ENCODE measurements at places on chromosomes 11 and 22.

DNA sequence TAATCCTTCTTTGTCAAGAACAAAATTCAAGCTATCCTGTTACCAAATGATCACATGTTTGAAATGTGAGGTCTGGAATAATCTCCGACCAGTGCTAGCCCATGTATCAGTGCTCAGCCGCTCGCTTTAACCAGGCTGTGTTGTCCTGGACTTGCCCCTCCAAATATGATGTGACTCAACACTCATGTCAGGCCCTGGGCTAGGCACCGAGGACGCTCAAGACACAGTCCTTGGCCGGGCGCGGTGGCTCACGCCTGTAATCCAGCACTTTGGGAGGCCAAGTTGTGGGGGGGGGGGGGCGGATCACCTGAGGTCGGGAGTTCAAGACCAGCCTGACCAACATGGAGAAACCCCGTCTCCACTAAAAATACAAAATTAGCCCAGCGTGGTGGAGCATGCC, 54.1 kb upstream of the WNT7B start:
- peak; percentile 6 for DNase-seq

GRCh38 chr11:65417702-65418430, 4.7 kb upstream of the NEAT1 start:
- no peak for DNase-seq

DNA sequence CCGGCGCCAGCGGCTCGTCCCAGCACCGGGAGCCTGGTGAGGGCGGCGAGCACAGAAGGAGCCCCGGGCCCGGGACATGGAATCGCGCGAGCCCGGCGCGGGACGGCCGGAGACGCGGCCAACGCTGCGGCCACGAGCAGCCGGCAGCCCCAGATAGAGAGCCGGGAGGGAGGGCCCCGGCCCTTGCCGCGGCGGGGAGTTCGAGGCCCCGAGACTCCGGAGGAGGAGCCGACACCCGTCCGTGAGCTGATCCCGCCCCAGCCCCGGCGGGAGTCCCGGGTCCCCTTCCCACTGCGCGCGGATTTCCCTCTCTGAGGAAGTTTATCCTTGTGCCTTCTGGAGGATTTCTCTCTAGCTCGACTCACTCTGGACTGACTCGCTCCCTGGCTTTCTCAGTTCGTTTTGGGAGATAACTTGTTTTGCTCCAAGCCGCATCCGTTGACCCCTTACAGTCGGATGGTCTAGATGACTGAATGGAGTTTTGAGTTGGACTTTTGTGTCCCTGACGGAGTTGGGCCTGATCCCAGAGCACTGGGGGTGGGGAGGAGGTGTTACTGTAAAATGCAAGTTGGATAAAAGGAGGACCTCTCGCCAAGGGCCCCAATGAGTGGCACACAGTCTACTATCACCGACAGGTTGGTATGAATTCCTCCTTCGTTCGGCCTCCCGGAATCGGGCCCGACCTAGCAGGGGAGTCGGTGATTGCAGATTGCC, 585 bp downstream of the ARHGEF12 start:
- peak; percentile 59 for DNase-seq

- no peak for DNase-seq
These were observed 4.6 kb downstream of the CECR2 start for GRCh38 chr22:17373855-17374254.

DNA sequence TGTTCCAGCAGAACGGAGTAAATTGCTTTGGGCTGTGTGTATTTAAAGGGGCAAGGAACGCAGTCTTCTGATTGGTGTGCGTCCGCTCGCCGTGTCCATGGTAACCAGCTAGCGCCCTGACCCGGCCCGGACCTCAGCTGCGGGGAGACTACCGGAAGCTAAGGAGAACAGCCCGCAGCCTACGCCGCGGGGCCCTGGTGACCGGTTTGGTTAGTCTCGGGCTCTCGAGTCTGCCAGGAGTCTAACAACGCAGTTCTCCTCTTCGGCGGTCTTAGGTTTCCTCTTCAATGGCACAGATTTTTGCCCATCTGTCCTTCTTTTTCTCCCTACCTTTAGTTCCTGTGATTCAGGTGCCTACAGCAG, 3.5 kb upstream of the OR56A3 start:
- no peak for DNase-seq

DNA sequence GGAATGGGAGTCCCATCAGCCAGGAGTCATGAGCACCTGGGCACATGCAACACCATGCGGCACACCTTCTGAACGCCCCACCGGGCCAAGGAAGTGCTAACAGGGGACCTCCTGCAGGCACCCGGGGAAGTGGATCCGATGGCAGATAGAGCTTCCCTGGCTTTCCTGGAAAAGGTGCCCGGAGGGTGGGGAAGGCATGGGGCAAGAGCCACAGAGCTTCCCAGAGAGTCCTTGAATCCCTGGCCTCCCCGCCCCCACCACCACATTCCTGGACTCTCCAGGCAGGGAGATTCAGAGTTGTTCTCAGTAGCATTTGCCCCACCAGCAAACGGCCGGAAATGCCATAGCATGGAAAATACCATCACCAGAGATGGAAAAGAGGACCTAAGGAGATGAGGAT, 8.3 kb downstream of the TRIM29 start:
- peak; percentile 8 for DNase-seq

GRCh38 chr22:50278956-50279619, 8.9 kb upstream of the MAPK11 start:
- DNase-seq, result no peak

DNA sequence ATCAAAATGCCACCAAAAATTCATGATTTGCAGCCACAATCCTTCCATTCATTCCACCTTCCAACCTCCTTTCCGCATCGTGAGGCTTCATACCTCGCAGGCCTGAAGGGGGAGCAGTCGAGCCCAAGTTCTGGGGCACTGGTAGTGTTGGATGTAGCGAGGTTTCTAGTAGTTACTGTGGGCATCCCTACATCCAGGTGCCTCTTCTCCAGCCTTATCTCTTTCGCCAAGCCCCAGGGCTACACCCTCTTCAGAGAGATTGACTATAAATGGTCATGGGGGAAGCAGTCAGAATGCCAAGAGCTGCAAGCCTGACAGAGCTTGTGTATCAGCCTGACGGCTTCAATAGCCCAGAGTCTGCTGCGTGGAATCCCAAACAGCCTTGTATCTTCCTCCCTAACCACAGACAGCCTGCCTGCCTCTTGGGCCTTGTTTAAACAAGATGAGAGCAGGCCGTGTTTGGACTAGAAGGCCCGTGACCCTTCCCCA, 28.9 kb downstream of the CLMP start:
- DNase-seq, result peak; percentile 80

GRCh38 chr22:24101966-24102365, 79.3 kb upstream of the SUSD2 start:
- DNase-seq, result no peak

GRCh38 chr11:128271401-128271800, 316.0 kb downstream of the ETS1 start:
- no peak for DNase-seq

DNA sequence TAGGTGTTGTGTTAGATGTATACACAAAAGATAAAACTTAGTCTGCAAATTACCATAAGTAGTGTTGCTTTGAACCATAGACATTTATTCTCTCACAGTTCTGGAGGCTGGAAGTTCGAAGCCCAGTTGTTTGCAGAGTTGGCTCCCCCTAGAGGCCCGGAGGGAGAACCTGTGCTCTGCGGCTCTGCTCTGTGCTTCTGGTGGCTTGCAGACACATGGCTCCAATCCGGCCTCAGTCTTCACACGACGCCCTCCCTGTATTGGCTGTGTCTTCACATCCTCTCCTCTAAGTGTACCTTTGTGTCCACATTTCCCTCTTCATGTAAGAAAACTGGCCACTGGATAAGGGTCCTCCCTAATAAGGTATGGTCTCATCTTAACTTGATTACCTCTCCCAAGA, 128.4 kb downstream of the OPCML start:
- peak; percentile 54 for DNase-seq

DNA sequence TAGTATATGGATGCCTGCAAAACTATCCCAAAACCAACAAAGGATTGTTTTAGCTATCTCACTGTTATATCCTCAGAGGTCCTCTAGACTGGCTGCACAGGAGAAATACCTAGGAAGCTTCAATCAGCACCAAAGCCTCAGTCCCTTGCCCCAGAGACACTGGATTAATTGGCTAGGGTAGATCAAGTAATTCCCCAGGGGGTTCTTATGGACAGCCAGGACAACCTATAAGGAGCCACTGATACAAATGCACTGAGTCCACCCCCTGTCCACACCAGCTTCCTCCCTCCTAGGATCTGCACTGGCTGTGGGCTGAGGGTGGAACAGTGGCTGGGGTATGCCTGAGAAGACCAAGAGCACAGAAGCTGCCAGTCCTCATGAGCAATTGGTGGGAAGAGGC, 16.3 kb downstream of the ADORA2A start:
- no peak for DNase-seq

- DNase-seq, result no peak
These were observed 73.0 kb upstream of the APOA1 start for GRCh38 chr11:116910378-116910777.

DNA sequence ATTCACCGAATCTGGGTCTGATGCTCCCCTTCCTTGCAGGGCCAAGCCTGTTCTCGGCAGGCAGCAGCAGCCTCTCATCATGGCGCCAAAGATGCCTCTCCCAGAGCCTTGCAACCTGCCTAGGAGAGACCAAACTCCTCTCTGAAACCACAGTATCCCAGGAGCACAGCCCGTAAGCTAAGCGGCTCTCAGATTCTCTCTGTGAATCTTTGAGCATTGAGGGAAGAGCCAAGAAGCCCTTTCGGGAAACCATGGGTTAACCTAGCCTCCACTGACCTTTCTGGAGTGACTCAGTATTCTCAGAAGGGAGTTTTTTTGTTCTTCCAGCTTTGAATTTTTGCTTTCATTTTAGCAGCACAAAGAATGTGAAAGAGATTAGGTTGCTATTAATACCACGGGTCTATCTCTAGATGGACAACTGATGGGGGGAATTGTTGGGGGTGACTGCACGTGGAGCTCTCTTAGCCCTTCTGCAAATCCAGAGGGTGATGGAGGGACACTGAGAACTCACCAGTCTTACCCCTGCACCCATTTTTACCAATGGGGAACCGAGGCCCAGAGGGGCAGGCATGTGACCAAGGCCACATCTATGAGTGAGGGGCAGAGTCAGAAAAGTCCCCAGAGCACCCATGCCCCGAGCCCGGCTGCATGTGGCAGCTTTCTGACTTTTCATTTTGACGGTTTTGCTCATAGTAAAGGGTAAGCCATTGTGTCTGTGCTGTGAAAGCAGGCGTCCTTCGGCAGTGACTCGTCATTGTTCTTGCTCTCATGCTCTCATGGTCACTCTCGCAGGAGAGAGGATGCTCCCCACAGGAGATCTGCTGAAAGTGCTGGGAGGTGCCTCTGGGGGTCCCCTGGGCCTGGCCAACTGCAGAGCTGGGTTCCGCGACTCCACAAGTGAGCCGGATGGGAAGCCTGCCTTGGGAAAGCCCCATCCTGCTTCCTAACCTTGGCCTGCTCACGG, 36.0 kb downstream of the IRAG1 start:
- DNase-seq, result no peak

DNA sequence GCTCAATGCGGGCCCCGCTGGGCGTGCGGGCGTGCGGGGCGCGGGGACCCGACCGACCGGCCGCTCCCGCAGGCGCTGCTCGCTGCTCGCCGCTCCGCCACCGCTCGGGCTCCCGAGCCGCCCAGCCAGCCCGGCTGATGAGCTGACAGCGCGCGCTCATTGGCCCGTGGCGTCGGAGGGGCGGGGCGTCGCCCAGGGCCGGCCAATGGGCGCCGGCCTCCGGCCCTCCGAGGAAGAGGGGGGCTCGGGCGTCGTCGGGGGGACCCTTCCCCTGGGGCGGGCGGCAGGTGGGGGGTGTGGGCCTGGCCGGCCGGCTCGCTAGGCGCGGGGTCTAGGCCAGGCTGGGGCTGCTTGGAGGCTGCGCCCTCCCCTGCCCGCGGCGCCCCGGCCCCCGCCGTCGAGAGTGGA, at the start of gene SCUBE1:
SCUBE1 (minus strand) TSS at position 111 of the 408 bp plus-strand sequence. CDS start 111 bp downstream, outside the sequence.
- peak; percentile 79 for DNase-seq

DNA sequence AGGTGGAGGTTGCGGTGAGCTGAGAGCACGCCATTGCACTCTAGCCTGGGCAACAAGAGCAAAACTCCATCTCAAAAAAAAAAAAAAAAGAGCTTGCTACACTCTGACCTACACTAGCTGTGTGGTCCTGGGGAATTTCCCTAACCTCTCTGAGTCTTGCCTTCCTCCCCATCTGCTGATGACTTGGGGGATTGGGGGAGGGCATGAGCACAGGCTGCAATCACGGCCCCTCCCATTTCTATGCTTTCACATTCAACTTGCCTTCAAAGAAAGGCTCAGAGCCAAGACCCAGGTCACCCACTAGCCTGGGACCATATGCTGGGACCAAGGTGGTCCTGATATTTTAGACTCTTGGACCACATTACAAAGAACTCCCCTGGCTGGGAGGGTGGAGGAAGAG, 39.8 kb upstream of the TEF start:
- DNase-seq, result no peak

DNA sequence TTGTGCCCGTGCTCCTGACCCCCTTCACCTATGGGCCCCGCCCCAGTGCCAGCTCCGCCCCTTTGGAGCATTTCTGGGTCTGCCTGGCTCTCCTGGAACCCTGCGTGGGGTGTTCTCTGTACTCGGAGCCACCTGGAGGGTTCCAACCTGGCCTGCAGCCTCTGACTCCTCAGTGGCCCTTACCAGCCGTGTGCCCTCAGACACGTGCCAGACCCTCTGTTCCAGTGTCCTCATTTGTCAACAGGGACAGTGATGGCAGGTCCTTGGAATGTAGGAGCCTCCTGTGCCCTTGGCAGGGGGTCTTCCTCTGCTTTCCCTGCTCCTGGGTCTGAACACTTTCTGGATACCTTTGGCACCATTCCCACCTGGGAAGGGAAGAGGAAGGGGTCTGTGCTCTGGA, 96.4 kb downstream of the CACNA1I start:
- DNase-seq, result no peak

GRCh38 chr11:1256257-1257045, 33.6 kb downstream of the MUC5B start:
- DNase-seq, result no peak

- DNase-seq, result no peak
These were observed 1.7 kb downstream of the ANKK1 start for GRCh38 chr11:113389272-113389671.

DNA sequence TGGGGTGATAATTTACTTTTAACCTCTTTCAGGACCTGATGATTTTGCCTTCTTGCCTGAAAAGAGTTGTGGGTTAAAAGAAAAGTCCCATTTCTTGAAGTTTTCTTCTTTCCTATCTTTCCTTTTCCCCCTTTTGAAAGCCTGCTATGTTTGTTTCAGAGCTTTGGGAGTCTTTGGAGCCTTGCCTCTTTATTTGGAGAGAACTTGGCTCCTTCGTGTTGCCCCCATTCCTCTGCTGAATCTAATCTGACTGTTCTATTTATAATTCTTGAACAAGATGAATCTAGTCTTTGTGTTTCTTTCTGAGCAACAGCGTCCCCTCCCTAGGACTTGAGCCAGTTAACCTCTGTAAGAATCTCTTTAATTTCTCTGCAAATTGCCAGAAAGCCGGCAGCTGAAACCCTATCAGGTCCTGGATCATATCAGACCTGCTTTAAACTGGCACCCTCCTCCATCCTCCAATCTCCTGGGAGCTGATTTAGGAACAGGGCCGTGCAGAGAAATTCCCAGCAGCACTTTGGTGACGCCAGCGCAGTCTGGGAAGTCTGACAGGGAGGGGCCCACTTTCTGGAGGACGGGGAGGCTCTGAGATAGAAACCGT, 289.1 kb upstream of the SORL1-AS1 start:
- no peak for DNase-seq

DNA sequence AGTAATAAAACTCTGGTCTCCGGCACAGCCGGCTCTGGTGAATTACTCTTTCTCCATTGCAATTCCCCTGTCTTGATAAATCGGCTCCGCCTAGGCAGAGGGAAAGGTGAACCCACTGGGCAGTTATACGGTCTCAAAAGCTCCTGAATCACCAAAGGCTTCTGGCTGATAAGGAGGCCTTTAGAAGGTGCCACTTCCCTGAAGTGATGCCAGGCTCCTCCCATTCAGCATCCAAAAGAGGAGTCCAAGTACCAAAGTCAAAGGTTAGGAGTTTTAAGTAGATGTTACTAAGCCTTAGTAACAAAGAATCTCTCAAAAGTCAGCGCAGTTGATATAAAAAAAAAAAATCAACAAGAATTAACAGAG, 11.8 kb upstream of the ALKBH8 start:
- DNase-seq, result no peak
